Trophoblast cell (in vitro differentiated cells and primary cell): ENCODE measurements at places on chromosomes 11 and 22.

DNA sequence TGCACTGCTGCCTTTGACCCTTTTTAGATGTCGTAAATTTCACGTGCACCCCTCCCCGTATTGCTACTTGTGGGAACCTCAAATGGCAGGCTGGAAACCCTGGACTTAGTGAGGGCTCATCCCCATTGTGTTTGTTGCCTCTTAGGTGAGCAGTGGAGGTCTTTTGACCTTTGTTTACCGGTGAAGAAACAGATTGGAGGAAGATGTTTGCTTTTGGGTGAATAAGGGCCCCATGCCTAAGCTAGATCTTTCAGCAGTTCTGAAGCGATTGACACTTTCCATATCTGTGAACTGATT, 782 bp downstream of the SMARCB1 start:
- no peak for DNase-seq

GRCh38 chr11:15627560-15627959, 512.8 kb downstream of the INSC start:
- DNase-seq = no peak

DNA sequence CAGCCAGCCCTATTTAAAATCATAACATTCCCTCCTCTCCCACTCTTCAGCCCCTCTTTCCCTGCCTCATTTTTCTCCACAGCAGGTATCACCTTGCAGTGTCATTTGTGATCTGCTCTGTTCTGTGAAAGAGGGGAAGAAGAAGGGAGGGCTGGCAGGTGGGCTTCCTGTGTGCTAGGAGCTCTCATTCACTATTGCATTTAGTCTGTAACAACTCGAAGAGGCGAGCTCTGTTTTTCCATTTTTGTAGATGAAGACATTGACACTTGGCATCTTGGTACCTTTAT, 52.1 kb upstream of the CRYBB3 start:
- DNase-seq = no peak

DNA sequence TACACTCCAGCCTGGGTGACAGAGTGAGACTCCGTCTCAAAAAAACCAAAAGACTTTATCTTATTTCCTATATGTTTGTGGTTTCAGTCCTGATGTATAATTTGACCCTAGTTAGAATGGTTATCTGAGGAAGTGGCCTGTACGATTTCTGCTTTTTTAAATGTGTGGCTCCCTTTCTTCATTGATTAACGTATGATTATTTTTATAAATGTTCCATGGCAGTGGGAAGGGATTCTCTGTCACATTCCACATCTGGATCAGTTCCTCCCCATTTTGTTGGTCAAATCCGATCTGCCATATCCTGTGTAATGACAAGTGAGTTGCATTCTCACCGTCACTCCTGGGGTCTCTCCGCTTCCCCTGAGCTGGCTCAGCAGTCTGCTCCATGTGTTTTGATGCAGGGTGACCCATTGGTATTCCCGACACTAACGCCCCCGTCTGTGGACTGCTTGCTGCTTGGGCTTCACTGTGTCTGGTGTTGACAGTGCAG, 20.3 kb downstream of the NEAT1 start:
- no peak for DNase-seq

DNA sequence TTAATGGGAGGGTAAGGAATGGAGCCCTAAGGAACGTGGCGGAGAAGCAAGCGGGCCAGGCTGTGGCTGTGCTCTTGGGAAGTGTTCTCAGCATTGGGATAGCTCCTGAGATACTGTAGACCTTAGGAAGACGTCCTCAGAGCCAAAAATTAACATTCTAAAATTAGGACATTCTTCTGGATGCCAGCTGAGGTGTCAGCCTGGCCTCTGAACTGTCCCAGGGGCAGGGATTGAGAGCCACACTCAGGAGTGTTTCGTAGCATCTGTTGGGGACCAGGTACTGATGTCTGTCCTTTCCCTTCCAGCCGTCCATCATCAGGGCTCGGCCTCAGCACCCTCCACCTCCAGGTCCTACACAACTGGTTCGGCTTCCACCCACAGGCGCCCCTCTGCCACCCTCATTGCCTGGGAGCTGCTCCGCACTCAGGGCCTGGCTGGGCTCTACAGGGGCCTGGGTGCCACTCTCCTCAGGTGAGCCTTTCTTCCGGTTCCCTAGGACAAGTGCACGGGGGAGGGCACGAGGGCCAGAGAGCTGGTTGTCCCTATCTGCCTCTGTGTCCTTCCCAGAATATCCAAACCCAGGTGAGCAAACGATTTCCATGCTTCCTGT, 23.6 kb downstream of the SLC25A18 start:
- DNase-seq = no peak

DNA sequence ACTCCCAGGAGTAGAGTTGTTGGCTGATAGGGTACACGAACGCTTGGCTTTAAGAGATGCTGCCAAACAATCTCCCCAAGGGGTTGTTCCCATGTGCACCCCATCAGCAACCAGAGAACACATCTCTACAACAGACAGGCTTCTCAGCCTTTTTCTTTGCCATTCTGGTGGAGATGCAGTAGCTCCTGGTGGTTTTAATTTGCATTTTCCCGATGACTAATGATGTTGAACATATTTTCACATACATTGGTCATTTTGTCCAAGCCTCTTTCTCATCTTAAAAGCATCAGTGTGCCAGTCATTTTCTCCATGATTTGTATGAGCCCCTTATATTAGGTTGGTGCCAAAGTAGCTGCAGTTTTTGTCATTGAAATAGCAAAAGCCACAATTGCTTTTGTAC, 21.8 kb downstream of the DHCR7 start:
- no peak for DNase-seq

DNA sequence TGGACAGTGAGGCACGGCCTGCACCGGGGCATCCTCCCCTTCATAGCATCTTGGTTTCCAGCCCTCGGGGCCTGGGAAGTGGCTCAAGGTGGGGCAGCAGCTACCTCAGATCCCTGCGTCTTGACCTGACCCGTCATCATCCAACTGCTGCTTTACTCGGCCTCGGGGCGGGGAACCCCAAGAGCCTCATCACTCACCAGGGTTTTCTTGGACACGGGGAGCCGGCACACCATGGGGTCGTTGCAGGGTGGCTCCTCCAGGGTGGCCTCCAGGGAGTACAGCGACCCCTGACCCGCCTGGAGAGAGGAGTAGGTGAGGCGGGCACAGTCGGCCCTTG, 651 bp downstream of the CTSF start:
- DNase-seq = no peak
